ENCODE measurements at places on chromosomes 3 and 15. TPM values are rescaled to one million over a fixed set of nuclear protein-coding genes. Genes with fewer than 3 reads are reported as not detected.

MEGF11 gene
- not detected for total RNA-seq

SUSD5 gene
- 10.0 TPM for total RNA-seq

SAMMSON gene
- total RNA-seq: not detected

PTH1R gene
- 15.6 TPM for total RNA-seq

CCR9 gene
- not detected for total RNA-seq

DNA sequence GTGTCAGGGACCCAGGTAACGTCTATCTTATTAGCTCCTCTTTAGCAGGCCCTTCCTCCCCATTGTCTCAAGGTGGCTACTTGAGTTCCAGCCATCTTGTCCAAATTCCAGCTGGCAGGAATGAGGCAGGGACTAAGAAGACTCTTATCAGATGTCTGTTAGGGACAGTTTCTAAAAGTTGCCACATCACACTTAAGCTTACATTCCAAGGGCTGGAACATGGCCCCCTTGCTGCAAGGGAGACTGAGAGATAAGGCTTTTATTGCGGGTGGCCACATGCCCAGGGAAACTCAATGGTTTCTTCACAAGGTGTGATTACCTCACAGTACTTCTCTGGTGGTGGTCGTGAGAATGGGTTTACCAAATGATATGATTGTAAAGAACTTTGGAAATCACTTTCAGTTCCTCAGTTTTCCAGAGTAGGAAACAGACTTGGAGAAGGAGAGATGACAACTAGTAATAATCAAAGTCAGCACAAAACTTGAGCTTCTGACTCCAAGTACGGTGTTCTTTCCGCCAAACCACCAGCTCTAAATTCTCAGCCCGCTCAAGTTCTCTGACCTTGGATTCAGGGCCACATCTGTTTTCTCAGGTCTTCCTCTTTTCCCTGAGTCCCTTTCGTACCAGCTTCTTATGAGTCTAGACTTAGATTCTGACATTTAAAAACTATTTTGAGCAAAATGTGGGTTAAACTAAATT, 14.2 kb downstream of the PDIA5 start:
- no peak for DNase-seq

DNA sequence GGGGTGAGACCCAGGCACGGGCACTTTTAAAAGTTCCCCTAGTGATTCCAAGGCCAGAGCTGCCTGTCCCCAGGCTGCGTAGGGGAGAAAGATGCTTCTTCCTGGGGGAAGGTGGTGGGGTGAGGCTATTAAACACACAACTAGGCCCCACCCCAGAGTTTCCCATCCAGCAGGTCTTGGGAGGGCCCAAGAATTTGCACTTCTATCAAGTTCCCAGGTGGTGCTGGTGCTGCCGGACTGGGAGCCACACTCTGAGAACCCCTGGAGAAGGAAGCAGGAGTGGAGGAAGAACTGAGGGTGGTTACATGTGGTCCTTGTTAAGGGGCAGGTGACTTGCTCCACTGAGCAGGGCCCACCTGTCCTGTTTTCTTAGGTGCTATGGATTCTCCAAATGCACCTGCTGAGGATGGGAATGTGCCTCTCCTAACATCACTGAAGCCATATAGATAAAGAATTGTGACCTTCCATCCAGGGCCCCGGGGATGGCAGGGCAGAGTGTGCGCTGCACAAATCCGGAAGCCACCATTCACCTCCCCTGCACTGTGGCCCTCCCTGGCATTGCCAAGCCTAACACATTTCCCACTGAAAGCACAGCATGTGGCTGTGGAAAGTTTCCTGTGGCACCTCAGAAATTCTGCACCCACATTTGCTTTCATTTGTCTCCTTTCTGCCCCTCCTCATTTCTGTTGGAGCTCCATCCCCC, 111.5 kb upstream of the MEF2A start:
- DNase-seq: no peak

GRCh38 chr15:23857028-23857641, 170.0 kb upstream of the NDN start:
- peak; percentile 39 for DNase-seq

- DNase-seq: no peak
Measured at GRCh38 chr3:8164145-8164544, 337.5 kb upstream of the LMCD1 start.

DNA sequence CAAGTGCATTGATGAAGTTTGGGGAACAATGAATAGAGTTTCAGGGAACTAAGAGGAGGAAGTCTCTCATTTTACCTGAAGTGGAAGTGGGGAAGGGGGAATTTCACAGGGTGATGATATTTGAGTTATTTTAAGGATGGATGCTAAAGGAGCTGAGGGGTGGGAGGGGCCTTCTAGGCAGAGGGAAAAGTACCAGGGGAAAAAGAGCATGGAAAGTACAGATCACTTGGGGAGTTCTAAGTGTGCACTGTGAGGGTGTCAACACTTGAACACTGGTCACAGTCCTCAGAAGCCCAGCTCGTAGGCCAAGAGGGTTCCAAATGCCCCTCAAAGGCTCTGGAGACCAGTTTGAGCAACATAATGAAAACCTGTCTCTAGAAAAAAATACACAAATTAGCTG, 18.2 kb downstream of the LAMP3 start:
- no peak for DNase-seq

GRCh38 chr15:65940618-65940909, 71.3 kb downstream of the RAB11A start:
- DNase-seq: no peak

DNA sequence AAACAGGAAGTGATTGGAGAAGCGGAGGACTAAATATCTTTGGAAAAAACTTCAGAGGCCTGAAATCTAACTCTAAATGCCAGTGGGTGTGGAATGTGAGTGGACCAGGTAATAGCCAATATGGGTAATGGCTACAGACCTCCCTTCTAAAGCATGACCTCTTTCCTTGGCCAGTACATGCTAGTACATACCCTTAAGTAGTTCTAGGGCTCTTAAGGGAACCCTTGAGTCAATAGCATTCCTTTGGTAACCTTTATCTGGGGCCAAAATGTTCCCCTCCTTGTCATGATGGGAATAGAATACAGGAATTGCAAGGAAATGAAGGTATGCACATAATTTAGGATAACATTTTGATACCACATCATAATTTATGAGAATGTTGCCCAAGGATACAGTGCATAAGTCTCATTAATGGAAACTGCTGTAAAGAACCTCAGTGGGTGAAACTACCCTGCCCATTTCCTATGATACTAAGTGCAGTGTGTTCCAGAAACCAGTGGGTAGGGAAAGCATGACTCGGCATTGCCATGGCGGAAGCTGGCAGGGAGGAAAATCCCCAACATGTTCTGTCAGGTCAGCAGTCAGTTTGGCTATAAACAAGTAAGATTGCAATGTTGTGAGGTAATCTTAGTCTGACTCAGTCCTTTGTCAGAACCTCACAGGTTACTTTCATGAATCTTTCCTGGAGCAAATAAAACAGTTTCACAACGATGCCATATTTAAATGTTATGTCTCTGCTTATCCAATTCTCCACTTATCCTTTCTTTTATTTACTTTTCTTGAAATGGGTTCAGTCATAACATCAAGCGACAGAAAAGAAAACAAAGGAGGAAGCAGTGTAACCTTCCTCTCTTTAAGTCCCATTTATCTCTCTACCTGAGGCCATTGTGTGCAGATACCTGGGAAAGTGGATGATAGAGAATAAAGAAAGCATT, 23.5 kb upstream of the RAP2B start:
- peak; percentile 36 for DNase-seq

GRCh38 chr15:78387246-78388037, 47.3 kb downstream of the CRABP1 start:
- no peak for DNase-seq

DNA sequence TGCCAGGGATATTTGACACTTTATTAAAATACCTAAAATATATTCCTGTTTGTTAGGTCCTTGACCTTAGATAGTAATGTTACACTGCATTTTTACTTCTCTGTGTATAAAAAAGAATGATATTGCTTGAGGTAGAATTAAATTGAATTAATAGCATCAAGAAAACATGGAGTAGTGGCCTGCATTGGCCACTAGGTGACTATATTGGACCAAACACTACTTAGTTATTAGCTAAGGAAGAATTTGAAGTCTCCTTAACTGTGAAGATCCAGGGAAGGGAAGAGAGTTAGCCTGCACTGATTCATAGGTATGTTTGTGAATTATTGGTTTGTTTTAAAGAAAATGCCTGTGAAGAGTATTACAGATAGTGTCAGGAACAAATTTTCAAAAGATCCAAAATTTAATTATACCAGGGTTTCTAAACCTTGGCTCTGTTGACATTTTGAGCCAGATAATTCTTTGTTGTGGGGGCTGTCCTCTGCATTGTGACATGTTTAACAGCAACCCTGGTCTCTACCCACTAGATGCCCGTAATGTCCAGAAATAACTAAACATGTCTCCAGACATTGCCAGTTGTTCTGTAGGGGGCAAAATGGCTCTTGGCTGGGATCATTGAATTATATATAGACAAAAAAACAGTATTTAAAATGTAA, 103.6 kb upstream of the THSD4 start:
- no peak for DNase-seq

DNA sequence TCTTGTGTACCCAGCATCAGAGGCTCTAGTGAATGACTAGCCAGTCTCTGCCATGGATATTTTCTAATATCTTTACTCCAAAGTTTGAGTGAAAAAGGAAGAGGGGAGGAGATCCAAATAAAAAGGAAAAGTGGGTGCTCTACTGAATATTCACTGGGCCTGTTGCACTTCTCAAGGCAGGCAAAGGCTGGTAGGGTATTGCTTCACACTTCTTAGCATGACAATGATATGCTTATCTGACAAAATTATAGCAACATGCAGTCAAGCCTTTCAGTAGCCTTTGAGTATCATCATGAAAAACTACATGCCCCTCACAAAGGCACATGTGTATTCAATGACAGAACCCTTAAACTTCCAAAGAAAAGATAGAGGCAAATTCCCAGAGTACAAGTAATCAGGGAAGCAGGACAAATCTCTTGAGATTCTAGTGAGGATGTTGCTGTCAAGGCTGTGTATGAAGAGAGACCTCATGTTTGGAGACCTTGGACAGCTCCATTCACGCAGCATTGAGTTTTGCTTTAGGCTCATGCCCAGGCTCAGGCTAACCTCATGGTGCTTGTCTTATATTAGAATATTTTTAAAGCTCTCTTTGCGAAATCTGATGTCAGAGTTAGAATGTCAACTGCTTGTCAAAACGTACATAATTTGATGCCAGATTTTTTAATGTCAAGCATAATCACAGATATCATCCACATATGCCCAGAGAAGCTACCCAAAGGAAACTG, 506.9 kb downstream of the OCA2 start:
- DNase-seq: no peak

GRCh38 chr3:54671511-54671910, 256.3 kb downstream of the LRTM1 start:
- no peak for DNase-seq

- no peak for DNase-seq
Measured at GRCh38 chr3:172176061-172176770, 136.8 kb downstream of the FNDC3B start.

DNA sequence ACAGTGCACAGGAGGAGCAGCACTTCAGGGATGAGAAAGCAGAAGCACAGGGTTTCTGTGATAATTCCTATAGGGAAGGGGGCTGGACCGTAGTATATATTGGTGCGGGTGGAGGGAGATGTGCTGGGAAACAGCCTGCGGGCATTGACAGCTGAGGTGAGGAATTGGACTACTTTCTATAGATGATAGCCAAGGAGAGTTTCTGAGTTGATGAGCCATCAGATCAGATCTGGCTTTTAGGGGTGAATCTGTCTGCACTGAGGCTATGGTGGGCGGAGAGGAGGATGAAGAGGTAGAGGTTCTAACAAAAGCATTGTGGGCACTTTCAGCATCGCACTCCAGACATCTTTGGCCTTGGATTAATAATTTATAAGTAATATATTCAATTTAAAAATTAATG, 33.1 kb downstream of the SELENOT start:
- no peak for DNase-seq

GRCh38 chr15:25134546-25134945, 179.8 kb downstream of the SNRPN start:
- no peak for DNase-seq

GRCh38 chr3:130490241-130490640, 26.7 kb upstream of the COL6A6 start:
- DNase-seq: no peak

GRCh38 chr3:112974894-112975293, at the start of gene CD200R1:
Gene CD200R1 (minus strand): TSS chr3:112975103. CDS start chr3:112974857, 246 bp downstream.
- no peak for DNase-seq

GRCh38 chr15:76190070-76190564, 121.2 kb downstream of the ETFA start:
- no peak for DNase-seq

DNA sequence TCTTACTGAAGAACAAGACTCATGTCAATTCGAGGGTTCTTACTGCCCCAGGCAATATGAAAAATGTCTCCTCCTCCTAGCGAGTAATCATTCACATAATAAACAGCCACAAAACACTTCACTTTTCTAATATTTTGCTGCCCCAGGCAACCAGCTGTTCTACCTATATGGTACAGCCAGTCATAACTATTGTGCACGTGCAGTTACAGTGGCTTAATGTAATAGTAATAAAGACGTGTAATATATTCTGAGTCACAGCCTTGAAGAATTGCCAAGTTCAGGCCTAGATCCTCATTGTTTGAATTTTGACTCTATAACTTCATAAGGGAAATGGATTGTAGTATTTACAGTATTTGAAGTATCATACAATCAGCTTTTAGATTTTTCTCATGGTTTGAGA, 1250.0 kb upstream of the GBE1 start:
- DNase-seq: no peak

- DNase-seq: no peak
Measured at GRCh38 chr3:37040231-37040630, 46.9 kb downstream of the MLH1 start.

GRCh38 chr3:23940775-23941174, 4.3 kb upstream of the NR1D2 start:
- no peak for DNase-seq

- no peak for DNase-seq
Measured at GRCh38 chr3:135197246-135197645, 402.2 kb downstream of the EPHB1 start.

- DNase-seq: no peak
Measured at GRCh38 chr15:88513195-88513594, 33.3 kb downstream of the DET1 start.

DNA sequence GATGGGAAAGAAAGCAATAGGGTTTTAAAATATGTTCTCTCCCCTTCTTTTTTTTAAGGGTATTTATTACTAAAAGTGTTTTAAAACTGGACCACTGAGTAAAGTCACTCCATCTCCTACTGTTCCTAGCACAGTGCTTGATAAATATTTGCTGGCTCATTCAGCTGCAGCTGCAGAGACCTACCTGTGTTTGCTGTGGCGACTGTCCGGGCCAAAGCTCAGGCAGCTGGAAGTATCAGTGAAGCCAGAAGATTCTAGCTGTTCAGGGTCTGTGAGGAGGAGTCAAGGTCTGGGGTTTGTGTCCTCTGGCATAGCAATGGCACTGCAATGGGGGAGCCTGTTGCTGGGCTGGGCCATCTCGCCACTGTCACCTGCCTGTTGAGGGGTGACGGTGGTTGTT, 109.9 kb downstream of the RPLP1 start:
- DNase-seq: no peak

- no peak for DNase-seq
Measured at GRCh38 chr3:132161608-132162007, 126.8 kb upstream of the CPNE4 start.

Data from right cardiac atrium (tissue), 5 donors.